ENCODE measurements at places on chromosomes 12 and 14. TPM values are rescaled to one million over a fixed set of nuclear protein-coding genes. Genes with fewer than 3 reads are reported as not detected.

DNA sequence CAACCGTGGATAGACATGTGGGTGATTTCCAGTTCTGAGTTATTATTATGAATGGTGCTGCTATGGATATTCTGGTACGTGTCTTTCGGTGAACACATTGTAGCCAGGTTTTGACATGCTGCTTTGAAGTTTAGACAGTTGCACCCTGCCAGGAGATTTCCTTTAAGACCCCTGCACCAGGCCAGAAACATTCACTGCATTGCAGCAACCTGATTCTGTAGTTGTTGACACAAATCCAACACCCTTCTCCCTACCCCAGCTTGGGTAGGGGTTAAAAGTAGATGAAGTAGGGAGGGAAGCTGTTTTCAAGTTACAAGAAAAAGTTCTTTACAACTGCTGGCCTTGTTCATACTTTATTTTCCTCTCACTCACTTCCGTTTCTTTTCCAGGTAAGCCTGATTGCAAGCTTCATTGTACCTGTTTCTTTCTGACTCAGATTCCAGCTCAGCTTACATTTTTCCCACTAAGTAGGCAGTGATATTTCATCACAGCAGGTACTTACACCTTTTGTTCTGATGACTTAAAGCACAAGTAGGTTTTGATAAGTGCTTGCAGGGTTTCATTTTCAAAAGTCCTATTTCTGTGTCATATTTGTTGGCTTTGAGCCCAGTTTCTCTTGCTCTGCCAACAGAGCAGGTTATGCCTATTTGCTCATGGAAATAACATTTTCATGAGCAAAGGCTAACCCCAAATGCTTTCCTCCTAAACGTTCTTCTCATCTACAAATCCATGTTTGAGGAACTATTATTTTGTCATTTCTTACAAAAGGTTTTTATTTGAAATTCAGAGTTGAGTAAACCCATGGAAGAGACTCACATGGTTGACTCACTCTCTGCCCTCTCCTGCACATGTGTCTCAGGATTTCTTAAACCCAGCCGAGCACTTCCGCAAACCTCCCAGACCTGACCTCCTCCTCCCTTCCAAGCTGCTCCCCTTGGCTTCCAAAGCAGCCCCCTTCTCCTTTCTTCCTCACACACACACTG, 12.1 kb upstream of the LTA4H start:
- no peak for DNase-seq

The EEA1 gene
- 16.7 TPM for total RNA-seq

The PTPN21 gene
- total RNA-seq: 9.0 TPM

GRCh38 chr12:19641235-19642080, 202.2 kb downstream of the AEBP2 start:
- no peak for DNase-seq

The TMEM63C gene
- 10.8 TPM for total RNA-seq

- no peak for DNase-seq
These were observed 27.5 kb upstream of the C14orf180 start for GRCh38 chr14:104551851-104552737.

DNA sequence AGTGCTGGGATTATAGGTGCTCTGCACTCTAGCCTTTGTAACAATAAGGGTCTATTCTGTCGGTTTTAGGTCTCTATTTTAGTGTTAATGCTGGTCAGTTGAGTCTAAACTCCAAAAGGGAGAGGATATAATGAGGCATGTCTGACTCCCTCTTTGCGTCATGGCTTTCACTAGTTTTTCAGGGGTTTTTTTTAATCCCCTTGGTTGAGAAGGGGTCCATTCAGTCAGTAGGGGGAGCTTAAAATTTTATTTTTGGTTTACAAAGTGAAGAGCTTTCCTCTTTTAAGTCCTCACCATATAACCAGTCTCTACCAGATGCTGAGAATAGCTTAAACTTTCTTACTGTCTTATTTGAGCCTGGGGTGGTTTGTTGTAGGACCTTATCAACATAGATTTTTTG, 106.9 kb downstream of the PRKCH start:
- no peak for DNase-seq

GRCh38 chr14:93431036-93431670, 414 bp downstream of the UNC79 start:
- peak; percentile 79 for DNase-seq
